ENCODE measurements at places on chromosomes 7 and 10. TPM values are rescaled to one million over a fixed set of nuclear protein-coding genes. Genes with fewer than 3 reads are reported as not detected.

GRCh38 chr7:91135300-91135699 is 128.9 kb upstream of the FZD1 start:
- DNase-seq: no peak

Gene IFRD1
- total RNA-seq: 45.0 TPM

DNA sequence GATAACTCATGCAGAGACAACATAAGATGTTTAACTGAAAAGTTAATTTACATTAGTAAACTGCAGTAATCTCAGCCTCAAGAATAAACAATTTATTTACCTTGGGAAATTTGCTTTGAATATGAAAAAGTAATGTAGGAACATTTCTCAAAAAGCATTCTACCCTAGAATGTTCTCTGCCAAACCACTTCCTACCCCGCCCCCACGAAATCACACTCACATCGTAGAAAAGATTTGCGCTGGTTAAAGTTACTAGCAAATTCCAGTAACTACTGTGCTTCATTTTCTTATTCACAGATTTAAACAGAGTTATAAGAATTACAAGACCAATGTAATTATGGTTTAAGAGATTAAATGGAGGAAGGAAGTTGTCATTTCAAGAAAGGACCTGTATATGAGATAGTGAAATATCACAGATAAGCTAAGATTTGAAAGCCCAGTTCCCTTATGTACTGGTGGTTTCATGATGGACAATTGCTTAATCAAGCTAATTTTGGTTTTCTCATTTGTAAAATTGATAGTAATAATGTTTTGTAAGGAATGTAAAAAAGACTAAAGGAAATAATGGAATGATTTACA is 175.4 kb downstream of the GNAI1 start:
- DNase-seq: no peak

DNA sequence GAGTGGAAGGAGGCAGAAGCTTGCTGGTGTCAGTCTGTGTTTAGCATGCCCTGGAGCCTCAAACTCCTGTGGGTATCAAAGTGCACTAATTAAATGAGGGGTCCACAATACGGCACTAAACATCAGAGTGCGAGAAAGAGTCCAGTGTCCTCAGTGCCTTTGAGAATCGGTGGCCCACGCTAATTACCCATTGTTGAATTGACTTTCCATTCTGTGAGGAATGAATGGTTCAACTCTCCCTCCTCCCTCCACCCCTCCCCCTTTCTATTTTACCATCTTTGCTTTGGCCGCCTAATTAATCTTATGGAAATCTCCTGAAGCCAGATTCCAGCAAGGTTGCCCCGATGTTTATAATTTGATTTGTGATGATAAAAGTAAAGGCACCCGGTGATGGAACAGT is 217.8 kb downstream of the TFEC start:
- no peak for DNase-seq

Gene ST8SIA6
- not detected for total RNA-seq

GRCh38 chr10:96496281-96496925 is 17.3 kb downstream of the TLL2 start:
- DNase-seq: peak; percentile 45

Gene LRIT1
- total RNA-seq: not detected

Gene KDM7A
- 1.8 TPM for total RNA-seq

GRCh38 chr10:5575482-5576153 is 50.9 kb downstream of the CALML3 start:
- DNase-seq: no peak

All from SJCRH30 (cell line).